ENCODE measurements at places on chromosomes 6 and 20.

GRCh38 chr6:144481527-144481926 lies 196.4 kb downstream of the UTRN start:
- no peak for DNase-seq

- no peak for DNase-seq
Measured at GRCh38 chr20:60851826-60852704, 400.0 kb upstream of the CDH4 start.

DNA sequence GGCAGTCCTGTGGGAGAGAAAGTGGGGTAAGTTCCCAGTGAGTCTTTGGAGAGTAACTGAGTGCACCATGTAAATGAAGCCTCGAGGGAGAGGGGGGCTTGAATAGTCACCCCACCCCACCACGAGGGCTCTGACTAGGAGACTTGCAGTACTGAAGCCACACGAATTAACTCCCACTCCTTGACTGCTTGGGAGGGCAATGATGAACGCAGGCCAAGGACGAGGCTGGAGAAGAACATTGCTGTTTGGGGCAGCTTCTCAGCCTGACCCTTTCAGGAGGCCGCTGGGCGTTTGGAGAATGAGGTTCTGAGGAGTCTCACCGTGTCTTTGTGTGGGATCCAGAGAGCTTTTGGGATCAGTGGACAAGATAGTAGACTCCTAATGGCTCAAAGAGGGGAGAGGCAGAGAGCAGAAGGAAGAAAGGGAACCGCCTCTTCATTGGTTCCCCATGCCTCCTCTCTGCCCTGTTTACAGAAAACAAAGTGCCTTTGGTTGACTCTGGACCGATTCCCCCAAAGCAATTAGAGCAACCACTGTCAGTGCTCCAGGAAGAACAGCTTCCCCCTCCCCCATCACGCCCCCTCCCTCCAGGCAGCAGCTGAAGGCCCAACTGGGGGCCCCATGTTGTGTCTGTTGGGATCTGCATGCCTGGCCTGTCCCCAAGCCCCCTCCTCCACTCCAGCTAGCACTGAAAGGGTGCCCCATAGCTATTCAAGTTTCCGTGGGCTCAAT lies 41.7 kb upstream of the CDKN1A start:
- no peak for DNase-seq

- DNase-seq, result no peak
Measured at GRCh38 chr6:128439627-128440026, 80.8 kb downstream of the PTPRK start.

DNA sequence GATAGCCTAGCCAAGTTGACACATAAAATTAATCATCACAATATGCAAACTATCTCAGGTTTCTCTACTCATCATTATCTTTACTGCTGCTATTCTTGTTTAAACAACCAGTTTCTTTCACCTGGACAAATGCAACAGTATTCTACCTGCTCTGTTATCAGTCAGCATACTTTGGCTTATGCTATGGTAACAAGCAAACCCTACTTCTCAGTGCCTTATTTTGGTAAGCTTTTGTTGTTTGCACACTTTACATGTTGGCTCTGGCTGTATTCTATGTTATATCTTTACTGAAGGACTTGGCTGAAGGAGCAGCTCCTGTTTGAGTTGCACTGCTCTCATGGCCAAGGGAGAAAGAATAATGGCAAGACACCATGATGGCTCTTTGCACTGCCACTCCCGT lies 463.1 kb downstream of the EPM2A start:
- no peak for DNase-seq

DNA sequence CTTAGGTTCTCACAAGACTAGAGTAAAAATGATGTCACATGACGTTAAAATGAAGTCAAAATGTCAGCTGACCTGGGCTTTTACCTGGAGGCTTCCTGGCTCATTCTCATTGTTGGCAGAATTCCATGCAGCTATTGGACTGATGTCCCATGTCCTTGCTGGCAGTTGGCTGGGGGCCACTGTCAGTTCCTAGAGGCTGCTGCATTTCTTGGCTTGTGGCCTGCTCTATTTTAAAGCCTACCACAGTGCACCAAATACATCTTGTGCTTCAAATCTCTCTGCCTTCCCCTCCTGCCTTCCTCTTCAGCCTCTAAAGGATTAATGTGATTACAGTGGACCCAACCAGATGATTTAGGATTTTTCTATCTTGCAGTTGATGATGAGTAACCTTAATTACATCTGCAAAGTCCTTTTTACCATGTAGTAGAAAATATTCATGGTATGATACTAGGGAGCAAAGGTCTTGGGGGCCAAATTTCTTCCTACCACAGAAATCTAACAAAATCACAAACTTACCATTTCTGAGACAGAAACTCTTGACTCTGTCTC lies 81.9 kb downstream of the FIG4 start:
- DNase-seq, result no peak

DNA sequence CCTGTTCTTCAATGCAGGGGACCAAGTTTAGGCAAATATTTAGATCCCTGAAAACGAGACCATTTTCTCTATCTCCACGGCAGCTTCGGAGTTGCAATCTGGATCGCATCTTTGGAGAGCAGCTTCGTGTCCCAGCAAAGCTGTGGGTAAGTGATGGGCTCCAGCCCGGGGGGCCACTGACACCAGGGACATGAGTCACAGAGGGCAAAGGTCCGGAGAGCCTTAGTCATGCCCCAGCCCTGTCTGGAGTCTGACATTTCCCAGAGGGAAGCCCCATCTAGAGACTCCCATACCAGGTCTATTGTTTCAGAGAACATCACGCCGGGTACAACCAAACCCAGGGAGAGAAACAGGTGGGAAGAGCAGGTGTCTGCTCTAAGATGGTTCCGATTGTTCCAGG lies 95.9 kb downstream of the NFATC2 start:
- DNase-seq, result no peak

DNA sequence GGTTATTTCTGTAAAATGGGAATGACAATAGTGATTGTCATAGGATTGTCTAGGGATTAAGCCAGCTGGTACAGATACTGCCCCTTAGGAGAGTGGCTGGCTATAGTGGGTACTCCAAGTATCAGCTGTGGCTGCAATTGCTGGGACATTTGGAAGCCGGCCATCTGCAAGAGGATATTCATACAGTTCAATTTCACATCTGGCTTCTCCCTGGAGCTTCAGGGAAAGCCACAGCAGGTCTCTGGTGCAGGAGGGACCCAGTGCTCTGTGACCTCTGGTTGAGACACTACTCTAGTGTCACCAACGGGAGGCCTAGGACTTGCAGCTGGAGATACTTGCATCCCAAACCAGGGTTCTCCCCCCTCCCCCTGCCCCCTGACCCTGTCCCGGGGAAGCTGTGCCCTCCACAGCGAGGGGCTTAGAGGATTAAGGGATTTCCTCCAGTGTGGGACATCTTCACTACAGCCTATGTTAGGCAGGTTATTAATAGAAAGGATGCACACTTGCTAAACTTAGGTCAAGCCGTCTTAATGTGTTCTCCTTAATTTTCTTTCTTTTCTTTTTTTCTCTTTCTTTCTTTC lies 2.7 kb downstream of the SLC2A10 start:
- DNase-seq, result no peak

All from hypothalamus (tissue), 51 donors.